ENCODE measurements at places on chromosomes 2 and 18.

- no peak for DNase-seq
Observed at GRCh38 chr2:69196327-69197117, 183.5 kb downstream of the ANTXR1 start.

GRCh38 chr2:222912776-222913175 lies 51.9 kb downstream of the ACSL3 start:
- DNase-seq: no peak

DNA sequence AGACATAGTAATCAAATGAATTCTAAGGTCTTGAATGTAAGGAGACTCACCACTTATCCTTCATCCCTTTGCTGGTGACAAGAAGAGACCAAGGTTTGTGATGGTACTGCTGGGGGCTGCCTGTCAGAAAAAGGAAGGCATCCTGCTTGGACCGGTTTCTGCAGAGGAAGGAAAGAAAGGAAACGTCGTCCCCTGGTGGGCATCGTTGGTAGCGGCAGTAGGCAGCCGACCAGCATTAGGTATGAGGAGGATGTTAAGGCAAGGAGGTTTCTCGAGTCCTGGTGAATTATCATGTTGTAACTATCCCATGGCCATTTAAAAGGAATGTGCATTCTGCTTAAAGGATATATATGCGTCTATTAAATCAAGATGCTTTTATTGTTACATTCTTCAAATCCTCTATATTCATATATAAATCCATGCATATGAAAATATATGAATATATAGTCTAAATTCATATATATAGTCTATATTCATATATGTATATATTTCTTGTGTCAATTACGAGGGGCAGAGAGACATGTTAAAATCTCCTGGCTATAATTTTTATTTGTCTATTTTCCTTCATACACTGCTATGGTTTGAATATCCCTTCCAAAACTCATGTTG lies 94.4 kb upstream of the TGFA start:
- DNase-seq: peak; percentile 40

GRCh38 chr18:67525328-67526099 lies 9.0 kb upstream of the DSEL start:
- no peak for DNase-seq

DNA sequence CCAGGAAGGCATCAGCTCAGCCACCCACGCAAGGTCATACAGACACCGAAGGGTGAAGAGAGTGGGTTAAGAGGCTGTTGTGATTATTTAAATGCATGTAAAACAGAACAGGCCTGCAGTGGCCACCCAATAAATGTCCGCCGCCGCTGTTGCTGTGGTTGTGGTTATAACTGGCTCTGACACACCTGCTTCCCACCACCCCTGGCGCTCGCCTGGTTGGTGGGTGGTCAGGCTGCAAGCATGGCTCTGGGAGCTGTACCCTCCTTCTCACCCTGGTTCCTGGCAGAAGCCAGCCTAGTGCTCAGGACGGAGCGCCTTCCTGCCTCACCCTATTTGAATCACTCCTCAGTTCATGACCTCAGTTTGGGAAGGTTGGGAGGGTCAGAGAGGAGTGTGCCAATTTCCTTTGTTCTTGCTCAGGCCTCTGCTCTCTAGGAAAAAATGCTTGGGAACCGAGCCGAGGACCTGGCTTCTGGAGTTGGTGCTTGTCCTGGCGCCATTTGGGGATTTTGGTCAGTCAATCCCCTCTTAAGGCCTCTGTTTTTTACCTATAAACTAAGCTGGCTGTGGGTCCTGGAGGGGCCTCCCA lies 5.3 kb upstream of the CRYBA2 start:
- DNase-seq: no peak

DNA sequence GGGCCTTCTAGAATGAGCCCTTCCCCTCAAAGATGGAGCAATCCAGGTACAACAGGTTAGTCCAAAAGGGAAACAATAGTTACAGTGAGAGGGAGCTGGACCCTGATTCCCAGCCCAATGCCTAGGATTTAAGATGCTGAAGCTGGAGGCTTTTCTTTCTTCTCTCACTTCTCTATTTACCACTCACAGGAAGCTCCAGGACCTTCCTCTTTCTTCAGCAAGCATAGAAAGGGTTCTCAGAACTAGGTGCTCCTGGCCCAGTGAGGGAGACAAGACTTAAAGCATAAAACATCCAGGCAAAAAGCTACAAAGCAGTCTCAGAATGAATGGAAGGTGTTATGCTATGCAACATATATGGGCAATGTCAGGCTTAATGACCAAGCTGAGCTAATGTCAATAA lies 279.0 kb downstream of the SRBD1 start:
- DNase-seq: no peak

DNA sequence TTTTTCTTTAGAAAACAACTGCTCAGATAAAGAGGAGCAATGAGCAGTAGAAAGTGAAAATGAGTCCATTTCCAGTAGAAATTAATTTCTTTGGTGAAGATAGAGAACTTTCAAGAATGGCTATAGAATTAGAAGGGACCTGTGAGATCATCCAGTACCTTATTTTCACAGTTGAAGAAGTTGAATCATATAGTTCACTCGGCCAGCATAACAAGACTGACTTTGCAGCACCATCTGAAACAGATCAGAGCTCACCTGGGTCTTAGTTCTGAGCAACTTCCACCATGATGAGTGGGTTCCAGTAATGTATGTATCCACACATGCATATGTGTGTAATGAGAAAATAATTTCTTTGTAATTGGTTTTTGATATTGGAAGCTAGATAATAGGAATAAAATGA lies 58.6 kb downstream of the CERS6 start:
- DNase-seq: no peak

GRCh38 chr2:105915005-105915558 lies 170.4 kb downstream of the NCK2 start:
- no peak for DNase-seq

DNA sequence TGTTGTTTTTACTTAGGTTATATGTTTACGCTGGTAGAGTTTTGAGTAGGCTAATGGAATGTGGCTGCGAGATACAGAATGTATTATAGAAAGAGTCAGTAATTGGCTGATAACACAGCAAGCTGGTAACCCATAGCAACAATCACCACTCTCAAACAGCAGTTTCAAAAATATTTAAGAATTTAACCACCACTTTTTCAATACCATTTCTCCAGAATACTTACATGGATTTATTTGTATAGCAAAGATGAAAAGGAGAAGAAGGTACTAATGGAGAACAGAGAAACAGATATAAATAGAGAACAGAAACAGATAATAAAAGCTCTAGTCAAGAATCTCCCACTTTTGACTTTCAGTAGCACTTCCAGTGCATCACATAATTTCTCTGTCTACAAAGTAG lies 188.3 kb upstream of the SLC39A10 start:
- no peak for DNase-seq

- no peak for DNase-seq
Observed at GRCh38 chr2:129458436-129458835, 521.0 kb upstream of the RAB6C start.

DNA sequence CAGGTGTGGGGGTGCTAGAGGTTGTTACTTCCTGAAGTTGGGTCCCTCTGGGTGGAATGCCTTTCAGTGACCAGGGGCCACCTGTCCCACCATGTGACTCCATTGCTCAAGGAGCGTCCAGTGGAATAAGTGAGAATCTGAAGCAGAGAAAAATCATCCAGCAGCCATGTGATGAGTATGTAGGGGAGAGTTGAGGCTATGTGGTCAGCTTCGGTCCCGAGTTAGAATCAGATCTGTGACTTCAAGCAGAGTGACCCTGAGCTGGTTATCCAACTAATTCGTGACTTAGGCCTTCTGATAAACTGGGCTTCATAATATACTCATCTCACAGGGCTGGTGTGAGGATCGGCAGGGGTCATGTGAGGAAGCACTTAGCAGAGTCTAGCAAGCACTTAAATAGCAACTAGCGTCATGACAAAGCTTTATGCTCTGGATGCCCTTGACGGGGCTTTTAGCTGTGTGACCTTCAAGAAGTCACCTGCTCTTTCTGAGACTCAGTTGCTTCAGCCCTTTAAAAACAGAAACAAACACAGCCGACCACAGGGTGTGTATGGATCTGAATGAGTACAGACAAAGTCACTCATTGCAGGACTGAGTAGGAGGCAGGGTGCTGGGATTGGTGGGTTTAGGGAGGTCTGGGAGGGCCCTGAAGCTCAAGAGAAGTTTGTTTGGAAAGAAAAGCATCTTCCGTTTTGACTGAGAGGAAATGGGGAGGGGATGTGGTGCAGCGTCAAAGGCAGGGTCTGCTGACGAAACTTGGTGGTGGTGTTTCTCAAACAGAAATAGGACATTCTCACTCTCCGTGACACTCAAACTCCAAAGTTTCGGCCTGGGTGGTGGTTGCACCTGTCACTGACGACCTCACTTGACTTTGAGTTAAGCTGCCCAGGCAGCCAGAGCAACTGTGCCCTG lies 264.0 kb upstream of the CXCR4 start:
- DNase-seq: peak; percentile 29

GRCh38 chr2:63665846-63666475 lies 77.2 kb downstream of the MDH1 start:
- no peak for DNase-seq

- DNase-seq: no peak
Observed at GRCh38 chr2:174025271-174026121, 60.3 kb upstream of the SP3 start.

DNA sequence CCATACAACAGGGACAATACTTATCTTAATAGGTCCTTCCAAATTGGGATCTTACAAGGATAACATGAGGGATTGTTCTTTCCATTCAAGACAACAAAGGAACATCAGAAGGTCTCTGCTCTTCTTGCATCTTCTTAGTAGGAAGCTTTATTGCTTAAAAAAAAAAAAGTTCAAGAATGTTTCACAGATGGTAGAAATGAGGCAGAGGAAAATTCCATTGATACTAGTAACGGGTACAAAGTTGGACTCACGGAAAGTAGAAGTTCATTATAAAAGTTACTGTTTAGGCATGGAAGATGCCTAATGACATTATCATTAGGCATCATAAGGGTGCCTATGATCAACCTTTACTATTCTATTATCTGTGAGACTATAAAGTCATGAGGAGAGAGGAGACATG lies 136.2 kb downstream of the LAMA3 start:
- DNase-seq: no peak

DNA sequence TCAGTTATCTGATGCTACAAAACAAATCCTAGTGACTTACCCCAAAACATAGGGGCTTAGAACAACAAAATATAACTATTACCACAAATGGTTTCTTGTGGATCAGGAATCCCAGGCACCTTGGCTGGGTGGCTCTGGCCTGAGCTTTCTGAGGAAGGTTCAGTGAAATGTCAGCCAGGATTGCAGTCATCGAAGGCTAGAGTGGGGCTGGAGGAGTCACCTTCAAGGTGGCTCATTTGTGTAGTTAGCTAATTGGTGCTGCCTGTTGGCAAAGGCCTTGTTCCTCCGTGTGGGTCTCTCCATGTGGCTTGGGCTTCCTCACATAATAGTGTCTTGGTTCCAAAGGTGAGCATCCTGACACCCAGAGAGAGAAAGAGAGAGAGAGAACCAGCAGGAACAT lies 57.4 kb downstream of the COPS8 start:
- DNase-seq: no peak

GRCh38 chr2:3185256-3185655 lies 192.4 kb downstream of the EIPR1 start:
- DNase-seq: no peak

DNA sequence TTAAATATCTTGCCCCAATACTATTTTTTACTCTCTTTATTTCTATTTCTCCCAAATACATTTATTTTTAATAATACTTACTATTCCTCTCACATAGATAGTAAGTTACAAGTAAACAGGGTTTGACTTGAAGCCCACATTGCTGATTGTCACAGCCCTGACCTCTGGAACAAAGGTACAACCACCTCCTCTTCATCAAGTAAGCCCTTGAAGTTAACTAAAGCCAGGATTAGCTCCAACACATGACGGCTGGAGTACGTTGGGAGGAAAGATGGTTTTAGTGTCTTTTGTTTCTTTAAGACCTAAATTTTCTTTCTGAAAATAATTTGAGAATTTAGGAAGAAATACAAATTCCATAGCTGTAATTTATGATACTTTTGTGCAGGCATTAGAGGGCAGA lies 949 bp downstream of the MYOM1 start:
- DNase-seq: no peak

DNA sequence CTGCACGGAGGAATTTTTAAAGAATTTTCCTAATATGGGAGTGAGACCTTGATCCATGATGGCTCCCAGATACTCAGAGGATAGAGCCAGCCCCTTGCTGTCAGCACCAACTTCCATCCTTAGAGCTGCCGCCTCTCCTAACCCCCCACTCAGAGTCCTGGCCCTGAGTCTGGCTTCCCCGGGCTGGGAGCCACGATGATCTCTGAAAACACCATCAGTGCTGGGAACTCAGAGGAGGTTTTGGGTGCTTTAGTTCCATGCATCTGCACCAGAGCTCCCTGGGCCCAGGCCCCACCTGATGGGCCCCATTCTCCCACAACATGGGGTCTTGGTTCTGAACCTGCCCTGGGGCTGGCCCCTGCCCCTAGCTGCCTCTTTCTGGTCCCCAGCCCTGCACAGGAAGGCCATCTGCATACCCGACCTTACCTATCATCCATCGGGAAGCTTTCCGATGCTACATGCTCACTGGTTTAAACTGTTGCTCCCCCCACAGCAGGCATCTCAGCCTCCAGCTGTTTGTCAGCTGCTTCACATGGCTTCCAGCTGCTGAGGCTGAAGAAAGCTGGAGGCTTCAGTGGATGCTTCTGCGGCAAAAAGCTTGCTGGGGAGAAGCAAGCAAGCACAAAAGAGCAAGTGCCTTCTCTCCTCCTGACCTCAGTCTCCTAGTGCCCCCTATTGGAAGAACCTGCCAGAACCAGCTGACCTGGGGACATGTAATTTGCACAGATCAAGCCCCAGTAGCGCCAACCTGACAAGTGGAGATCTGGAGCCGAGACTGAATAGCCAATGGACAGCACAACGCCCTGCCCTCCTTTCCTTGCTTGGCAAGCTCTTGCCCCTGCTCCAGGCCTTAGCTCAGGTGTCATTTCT lies 24.2 kb upstream of the RHOB start:
- no peak for DNase-seq

DNA sequence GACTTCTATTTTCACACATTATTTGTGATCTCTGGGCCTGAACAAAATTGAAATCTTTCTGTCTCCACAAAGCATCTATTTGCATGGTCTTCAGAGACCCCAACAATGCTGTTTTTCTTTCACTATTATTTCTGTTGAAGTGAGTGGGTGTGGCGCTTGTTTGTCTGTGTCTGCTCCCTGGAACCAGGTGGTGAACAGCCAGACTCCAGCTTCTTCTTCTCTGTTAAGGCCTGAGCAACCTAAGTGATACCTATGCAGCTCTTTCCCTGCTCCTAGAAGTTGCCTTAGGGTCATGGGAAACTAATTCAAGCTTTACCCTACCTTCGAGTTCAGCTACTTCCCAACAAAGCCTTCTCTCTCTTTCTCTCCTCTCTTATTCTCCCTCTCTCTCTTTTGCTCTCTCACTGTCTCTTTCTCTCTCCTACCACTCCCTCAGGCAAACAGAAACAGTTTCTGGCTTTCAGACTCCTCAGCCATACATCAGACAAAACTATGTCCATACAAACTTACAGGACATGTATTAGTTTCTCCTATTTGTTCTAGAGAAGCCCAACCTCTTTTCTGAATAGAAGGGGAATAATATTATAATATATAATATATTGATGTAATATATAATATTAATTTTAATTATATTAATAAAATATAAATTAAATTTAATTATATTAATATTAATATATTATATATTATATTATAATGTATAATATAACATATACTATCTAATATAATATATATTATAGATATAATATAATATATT lies 552.5 kb downstream of the DSC3 start:
- no peak for DNase-seq
